ENCODE measurements at places on chromosomes 2 and 18.

DNA sequence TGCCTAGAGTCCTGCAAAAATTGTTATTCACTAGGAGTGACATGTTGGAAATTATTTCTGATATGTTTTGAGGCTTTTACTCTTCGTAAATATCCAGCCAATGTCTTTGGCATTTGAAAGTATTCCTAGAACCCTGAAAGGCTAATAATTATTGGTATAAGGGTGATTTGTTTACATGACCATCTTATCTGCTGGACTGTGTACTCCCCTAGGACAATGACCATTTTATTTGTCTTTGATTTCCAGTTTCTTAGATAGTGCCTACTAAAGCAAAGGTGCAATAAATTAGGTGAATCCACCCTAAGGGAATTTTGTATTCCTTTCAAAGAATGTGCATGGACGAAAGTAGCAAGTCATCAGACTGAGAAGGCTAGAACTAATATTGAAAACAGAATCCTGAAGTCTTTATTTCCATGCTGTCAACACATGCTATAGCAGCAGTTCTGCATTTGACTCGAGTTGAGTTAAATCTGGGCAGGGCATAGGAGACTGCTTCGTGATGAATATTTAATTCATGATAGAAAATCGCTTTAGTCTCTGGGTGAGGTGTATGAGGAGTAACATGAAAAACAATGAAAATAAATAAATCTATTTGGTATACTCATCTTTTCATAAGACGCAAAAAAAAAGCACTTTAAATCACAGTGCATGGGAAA lies 235.7 kb downstream of the GPD2 start:
- no peak for DNase-seq

GRCh38 chr2:109352056-109352897 lies 223.3 kb downstream of the SH3RF3 start:
- DNase-seq = no peak

DNA sequence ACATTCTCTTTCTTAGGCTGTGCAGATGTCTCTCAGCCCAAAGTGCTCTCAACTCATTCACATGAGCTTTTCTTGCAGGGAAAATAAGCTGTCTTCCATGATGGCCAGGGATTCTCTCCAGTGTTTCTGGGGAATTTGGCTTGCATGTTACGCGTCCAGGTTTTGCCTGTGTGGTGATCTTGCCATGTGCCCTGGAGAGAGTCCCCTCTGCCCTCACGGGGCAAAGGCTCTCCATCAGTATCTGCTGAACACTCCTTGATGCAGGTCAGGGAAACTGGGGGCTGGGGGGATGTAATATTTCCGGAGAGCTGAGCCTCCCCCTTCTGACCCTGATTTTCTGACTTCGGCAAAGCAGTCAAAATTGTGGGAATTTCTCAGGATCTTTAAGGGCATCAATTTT lies 87.6 kb downstream of the ACKR3 start:
- no peak for DNase-seq

DNA sequence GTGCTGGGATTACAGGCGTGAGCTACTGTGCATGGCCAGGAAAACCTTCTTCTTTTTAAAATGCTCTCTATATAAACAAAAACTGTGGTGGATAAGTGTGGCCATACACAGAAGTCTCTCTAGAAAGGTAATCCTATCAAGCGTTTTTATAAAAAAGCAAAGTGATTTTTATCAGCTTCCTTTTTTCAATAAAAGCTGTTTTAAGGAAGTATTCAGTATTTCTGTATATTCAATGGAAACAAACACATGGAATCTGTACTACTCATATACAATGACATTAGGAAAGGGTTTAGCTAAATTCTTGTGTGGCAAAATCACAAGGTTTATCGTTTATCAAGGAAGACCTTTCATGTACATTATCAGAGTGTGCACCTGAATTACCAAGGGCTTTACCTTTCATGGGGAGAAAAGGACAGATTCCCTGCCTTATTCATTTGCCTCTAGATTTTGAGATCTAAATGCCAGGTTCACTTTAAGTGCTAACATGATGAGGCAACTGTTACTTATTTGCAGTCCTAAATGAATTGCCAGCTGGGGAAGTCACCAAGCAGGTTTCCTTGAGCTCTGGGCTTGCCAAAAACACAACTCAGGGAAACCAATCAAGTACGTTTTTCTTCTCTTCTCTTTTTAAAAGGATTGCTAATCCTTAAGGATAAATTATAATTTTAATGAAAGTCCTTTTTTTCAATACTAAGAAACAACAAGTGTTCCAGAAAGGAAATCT lies 70.8 kb downstream of the RTN4 start:
- no peak for DNase-seq

- no peak for DNase-seq
Observed at GRCh38 chr2:23456881-23457760, 72.1 kb downstream of the KLHL29 start.

DNA sequence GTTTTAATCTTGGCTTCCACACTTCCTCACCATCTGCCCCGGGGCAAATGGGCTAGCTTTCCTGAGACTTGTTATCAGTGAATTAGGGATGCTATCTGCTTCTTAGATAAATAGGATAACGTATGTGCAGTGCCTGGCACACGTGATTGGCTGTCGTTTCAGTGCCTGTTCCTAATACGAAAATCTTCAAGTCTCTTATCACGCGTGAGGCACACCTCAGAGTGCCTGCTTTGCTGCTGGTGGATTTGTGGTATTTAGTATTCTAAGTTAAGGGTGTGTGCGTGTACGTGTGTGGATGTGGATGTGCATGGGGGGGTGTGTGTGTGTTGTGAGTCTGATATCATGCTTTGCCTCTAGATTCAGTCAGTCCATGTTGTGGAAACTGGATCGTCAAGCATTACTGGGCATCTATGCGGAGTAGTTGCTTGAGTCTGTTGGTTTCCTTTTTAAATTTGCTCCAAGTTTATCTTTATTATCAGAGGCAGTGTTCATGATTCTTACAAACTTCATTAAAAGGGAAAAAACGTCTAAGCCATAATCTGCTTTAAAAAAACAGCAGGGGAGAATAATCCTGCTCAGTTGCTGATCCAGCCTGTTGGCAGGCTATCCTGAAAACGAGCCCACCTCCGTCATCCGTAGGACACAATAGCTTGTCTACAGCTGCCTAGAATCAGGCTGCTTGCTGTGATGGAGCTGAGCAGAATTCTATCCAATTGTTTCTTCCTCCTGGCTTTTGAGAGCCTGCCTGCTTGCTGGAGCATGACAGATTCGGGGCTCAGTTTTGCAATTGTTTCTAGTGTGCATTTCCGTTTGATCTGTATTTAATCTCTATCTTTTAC lies 6.6 kb downstream of the SH3RF3 start:
- no peak for DNase-seq

DNA sequence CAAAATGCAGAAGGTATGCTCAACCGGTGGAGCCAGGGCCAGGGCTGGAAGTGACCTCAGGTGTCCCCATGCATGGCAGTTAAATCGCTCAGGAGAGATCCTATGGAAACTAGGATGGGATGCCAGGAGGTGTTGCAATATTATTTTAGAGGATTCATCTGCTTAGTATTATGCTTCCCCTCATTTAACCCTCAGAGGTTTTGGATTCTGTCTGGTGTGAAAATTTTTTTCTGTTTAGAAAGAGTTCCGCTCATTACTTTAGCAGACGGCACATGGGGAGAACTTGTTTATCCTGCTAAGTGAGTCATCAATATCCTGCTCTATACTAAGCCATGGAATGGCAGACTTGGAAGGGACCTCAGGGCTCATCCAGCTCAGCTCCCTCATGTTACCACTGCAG lies 42.5 kb downstream of the TRIB2 start:
- DNase-seq = no peak

DNA sequence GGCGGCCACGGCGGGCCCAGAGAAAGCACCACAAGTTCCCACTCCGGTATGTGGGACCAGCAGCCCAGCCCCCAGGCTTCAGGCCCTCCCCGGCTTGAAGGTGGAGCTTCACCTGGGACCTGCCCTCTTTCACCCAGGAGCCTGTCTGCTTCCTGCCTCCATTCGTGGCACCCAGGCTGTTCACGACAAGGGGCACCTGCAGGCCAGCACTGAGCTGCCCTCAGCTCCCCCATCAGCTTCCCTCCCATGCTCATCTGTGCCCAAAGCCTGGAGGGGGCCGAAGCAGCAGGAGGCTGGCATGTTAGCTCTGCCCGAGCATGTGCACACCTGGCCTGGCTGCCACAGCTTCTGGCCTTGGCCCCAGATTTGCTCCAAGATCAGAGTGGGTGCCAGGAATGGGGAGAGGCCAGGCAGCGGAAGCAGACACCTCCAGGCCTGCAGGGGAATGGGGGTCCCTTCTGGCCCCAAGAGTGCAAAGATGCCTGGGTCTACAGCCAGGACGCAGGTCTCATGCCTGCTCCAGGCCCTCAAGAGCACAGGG lies 312.4 kb upstream of the SYT4 start:
- DNase-seq = no peak

GRCh38 chr2:112582314-112582746 lies 2.1 kb upstream of the CHCHD5 start:
- DNase-seq = no peak

DNA sequence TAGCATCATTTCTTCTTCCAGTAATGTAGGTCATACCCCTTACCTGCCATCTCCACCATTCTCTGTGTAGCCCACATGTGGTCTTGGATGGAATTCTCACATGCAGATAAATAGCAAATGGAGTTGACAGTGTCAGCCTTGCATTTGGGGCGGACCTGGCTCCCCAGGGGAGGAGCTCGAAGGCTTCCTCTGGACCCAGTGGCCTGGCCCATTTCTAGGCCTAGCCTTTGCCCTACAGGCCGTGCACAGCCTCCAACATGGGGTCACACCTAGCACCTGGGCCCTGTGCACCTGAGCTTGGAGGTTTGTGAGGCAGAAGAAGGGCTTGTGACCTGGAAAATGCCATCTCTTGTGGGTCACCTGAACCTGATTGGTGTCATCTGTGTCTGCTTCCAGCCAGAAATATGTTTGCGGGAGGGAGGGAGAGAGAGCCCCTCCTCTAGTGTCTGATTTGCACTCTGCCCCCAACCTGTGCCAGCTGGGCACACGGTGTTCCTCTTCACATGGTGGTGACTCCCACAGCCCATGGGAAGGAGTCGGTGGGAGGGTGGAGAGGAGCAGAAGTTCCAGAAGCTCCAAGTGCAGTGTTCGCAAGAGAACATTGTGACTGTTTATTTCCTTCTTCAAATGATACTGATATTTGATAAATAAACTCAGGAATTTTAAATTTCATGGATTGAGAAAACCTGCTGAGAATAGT lies 33.0 kb downstream of the ITGB1BP1 start:
- DNase-seq = no peak

- DNase-seq = no peak
Observed at GRCh38 chr2:37625796-37626571, 45.5 kb downstream of the CDC42EP3 start.

GRCh38 chr2:59956981-59957380 lies 596.5 kb downstream of the BCL11A start:
- DNase-seq = no peak

- DNase-seq = no peak
Observed at GRCh38 chr2:39697454-39697853, 31.7 kb downstream of the TMEM178A start.

GRCh38 chr2:125553768-125554167 lies 1102.2 kb upstream of the GYPC start:
- DNase-seq = no peak

- DNase-seq = no peak
Observed at GRCh38 chr18:36372903-36373311, 75.4 kb downstream of the FHOD3 start.

GRCh38 chr2:152518641-152519580 lies 183.9 kb downstream of the FMNL2 start:
- DNase-seq = no peak

GRCh38 chr18:28960146-28960545 lies 783.2 kb upstream of the CDH2 start:
- DNase-seq = no peak

DNA sequence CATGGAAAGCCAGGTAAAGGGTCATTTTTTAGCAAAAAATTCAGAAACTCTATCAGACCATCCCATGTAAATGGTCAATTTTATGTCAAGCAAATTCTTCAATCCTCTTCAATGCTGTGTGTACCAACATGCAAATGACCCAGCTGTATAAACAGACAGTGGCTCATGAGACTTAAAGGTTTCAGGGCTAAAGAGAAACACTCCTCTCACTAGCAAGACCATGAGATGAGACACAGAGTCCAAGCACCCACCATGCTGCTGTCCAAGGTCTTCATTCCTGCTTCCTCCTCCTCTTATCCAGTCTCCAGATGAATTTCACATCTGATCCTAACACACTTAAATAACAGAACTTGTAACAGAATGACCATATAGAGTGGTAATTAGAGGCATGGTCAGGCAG lies 30.8 kb upstream of the ONECUT2 start:
- DNase-seq = no peak

- no peak for DNase-seq
Observed at GRCh38 chr18:22689712-22690111, 243.4 kb upstream of the RBBP8 start.

GRCh38 chr2:28137221-28137620 lies 246.7 kb downstream of the BABAM2 start:
- no peak for DNase-seq

- no peak for DNase-seq
Observed at GRCh38 chr2:121034551-121034950, 250.5 kb downstream of the TFCP2L1 start.

DNA sequence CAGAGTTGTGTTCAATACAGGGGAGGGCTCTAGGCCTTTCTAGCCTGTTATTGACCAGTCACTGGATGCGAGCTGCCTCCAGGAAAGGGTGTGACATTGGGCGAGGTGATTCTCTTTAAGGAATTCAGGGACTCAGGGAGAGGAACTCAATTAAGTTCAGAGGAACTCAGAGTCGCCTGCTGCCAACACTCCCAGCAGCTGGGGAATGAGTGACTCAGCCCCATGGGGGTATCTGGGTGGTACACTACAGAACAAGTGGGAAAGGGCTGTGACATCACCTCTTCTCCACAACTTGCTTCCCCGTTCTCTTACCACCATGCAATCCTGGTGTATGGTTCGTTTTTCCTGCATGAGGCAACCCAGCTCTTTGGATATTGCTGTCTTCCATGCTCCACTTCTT lies 50.4 kb upstream of the CYRIA start:
- DNase-seq = no peak

- no peak for DNase-seq
Observed at GRCh38 chr2:25479761-25480160, 138.0 kb upstream of the DNMT3A start.

DNA sequence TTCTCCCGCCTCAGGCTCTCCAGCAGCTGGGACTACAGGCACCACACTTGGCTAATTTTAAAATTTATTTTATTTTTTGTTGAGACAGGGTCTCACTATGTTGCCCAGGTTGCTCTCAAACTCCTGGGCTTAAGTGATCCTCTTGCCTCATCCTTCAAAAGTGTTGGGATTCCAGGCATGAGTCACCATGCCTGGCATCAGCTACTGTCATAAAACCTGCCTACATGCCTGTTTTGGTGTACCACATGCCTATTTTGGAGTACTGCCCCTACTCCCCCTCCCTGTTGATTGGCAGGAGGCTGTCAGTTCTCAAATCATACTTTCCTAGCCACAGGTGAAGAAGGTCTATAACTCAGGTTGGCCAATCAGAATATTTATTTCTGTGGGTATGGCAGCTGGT lies 64.0 kb downstream of the CHST9 start:
- no peak for DNase-seq

Data from activated naive CD8-positive, alpha-beta T cell treated with anti-CD3 and anti-CD28 coated beads, Interleukin-2, amount 50 U/mL, for 16 hours (primary cell).